ENCODE measurements at places on chromosomes 11 and 22.

DNA sequence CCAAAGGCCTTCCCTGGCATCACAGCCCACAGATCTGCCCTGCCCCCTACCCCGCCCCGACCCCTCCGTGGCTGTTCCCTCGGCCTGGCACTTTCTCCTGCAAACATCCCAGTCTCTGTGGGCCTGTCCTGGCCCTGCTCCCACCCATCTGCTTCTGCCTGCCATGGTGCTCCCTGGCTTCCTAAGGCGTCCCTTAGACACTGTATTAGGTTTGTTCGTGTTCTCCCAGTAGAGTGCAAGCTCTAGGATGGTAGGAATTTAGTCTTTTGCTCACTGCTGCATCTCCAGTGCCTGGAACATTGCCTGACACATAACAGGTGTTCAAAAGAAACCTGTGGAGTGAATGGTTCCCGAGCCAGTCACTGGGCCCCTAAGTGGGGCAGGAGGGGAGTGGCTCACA, 69.6 kb upstream of the PITPNB start:
- no peak for DNase-seq

GRCh38 chr11:14499178-14499559, 442 bp downstream of the COPB1 start:
- DNase-seq = peak; percentile 28

- DNase-seq = no peak
These were observed 1.3 kb downstream of the RDX start for GRCh38 chr11:110295086-110295485.

GRCh38 chr11:102318469-102318868, 1.2 kb downstream of the BIRC3 start:
- peak; percentile 65 for DNase-seq

GRCh38 chr22:41777749-41778425, 22.6 kb upstream of the CCDC134 start:
- DNase-seq = no peak

DNA sequence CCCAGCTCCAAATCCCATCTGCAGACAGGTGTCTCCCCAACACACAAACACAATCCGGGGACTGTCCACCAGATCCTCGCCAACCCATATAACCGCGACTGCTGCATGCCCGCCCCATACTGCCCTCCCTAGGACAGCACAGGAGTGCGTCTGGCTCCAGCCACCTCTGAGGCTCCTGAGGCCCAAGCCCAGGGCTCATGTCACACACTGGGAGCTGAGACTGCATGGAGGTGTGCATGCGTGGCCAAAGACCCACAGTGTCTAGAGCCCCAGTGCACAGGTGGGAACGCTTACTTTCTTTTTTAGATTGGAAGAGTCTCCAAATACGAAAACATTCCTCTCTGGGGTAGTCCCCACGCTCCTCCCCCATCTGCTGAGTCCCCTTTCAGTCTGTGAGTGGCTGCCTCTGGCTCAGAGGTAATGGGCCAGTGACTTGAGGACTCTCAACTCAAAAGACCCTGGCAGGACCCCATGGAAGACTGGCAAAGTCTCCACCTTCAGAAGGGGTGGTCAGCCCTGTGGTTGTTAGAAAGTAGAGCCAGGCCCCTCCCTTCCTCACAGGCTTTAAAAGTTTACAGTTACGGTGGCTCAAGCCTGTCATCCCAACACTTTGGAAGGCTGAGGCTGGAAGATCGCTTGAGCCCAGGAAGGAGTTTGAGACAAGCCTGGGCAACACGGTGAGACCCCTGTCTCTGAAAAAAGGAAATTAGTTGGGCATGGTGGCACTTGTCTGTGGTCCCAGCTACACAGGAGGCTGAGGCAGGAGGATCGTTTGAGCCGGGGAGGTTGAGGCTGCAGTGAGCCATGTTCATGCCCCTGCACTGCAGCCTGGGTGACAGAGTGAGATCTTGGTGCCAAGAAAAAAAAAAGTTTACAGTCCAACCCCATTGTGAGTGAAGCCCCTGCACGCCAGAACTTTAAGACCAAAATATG, 2.3 kb downstream of the CBX7 start:
- DNase-seq = no peak

DNA sequence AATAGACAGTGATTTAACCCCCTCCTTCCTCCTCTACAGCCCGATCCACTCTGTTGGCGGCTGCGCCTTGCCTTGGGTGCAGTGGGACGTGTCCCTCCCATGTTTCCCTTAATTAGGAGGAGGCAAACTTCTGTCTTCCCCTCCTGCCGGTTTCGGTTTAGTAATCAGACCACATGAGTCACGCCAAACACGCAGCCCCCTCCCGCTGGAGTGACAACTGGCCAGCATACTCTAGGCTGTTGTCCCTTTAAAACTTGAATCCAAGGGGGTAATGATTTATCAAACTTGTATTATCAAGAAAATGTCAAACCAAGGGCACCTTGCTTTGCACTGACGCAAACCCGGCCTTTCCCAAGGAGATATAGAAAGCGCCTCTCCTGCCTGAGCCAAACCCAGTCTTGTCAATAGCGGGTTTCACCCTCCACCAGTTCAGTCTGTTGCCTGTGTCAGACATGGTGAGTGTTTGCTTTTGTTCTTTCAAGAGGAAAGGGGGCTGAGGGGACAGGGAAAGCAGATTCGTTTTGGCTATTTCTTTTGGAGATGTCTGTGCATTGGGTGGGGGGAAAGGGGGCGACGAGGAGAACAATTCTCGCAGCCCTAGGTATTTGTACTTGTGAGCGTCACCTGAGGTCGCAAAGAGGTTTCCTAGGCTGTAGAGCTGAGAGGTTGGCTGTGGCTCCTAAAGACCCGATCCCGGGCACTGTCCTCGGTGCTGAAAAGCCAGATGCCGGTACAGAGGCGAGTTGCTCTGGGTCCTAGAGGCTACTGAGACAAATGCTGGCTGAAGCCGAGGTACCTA, at the start of gene SLC6A5:
Gene SLC6A5, plus strand, starts transcription at position 388 of the 799 bp plus-strand sequence. Its CDS starts 65 bp downstream, at position 453.
- DNase-seq = peak; percentile 26
